Activated CD4-positive, alpha-beta T cell treated with anti-CD3 and anti-CD28 coated beads, Interleukin-2, Interleukin-4, amounts not matched to agents 100 ng/mL and 50 ng/mL, durations not matched to agents 16 hours and 8 hours (primary cell): ENCODE measurements at places on chromosomes 13 and 19.

DNA sequence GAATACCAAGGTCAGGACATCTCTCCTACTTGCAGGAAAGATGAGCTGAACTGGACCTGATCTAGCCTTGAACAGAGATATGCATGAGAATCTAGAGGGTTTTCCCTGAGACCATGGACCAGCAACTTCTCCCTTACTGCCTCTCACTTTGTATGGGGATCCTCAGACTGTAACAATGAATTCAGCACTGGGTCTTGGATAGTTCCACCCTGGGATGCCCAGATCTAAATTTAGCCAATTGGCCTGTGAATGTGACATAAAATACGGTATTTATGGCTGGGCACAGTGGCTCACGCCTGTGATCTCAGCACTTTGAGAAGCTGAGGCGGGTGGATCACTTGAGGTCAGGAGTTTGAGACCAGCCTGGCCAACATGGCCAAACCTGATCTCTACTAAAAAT is 15.3 kb upstream of the LILRA2 start:
- no peak for DNase-seq

DNA sequence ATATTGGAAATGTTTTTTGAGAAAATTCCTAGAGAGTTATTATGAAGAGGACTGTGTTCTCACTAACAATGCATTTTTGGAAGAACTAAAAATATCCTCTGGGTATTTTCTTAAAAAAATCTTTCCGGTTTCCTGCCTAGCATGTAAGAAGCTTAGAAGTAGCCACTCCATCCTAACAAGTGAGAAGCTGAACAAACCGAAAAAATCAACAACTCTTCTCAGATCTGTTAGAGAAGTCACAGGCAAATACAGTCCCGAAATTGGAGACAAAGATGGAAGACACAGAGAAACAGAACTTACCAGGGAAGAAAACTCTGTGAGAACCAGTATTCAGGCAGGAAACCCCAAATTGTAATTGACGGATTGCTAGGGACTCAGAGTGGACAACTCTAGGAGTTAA is 173.0 kb downstream of the KLF12 start:
- DNase-seq = no peak

DNA sequence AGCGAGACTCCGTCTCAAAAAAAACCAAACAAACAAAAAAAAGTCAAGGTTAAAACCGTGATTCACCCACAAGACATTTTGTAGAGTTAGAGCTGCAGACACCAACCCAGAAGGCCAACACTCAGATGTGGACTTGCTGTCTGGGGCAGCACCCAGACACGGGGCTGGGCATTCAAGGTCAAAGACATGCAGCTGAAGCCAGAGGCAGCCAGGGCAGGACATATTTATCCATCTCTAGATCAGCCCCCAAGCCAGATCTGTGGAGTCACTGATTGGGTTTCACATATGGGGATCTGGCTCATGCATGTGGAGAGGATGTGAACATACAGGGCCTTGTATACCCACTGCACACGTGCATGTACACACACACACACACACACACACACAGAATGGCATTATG is 3.6 kb downstream of the KLK15 start:
- DNase-seq = no peak

DNA sequence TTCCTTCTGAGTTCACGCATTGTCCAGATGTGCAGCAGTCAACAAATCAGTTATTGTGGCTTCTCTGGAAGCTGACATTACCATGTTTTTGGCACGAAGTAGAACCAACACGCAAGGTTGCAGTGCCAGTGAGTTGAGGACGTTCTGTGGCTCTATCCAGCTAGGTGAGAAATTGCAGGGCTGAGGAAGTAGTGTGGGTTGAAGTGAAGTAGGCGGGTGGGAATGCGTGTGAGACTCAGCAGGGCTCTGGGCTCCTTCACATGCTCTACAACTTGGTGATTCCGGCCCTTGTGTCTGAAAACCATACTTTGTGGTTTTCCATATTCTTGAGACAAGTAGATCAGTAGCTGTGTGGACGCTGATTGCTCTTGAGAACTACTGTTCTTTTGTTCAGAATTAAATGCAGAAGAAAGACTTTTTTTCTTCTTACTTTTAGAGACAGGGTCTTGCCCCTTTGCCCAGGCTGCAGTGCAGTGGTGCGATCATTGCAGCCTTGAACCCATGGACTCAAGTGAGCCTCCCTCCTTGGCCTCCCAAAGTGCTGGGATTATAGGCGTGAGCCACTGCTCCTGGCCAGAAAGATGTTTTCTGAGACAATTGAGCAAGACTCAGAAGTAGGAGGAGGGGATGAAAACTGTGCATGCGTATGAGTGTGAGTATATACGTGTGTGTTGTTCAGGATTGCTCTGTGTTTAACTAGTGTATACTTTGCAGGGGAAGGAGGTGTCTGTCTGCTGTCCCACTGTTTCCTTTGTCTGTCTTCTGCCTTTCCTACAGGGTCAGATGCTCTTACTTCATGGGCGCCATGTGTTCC is 46.2 kb downstream of the GATAD2A start:
- peak; percentile 73 for DNase-seq

DNA sequence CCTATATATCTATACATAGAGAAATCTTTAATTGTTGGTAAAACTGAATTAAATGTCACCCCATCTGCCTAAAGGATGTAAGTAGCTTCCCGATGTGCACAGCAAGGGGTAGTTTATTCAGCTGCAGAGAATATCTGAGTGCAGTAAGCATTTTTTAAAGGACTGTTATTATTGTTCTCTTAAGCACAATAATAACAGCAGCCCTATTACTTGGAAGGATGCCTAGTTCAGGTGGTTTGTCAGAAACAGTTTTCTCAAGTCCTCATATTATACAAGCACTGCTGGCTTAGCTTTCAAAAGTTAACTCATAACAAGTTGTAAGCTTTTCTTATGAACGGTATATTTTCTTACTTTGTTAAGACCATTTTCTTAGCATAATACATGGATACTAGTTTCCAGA is 142.6 kb downstream of the CRYL1 start:
- no peak for DNase-seq

DNA sequence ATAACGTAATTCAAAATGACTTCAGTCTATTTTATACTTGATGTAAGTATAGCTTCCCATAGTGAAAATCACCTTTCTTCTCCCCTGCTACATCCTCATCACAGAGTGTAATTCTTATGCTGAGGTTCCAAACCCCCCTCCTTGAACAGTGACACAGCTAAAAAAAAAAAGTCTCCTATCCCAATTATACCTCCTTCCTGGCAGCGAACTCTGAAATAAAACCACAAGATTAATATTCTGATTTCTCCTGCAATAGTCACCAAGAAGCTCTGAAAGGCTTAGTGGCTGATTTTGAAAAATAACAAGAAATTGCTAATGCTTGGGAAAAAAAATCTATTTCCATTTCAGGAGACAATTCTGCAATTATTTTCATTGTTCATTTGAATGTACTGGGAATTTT is 36.3 kb downstream of the EFNB2 start:
- no peak for DNase-seq

- no peak for DNase-seq
Observed at GRCh38 chr19:3585301-3586126, at the start of gene GIPC3. GIPC3 (plus strand) TSS chr19:3585478; CDS start chr19:3585598, 120 bp downstream.

GRCh38 chr13:71477735-71478134 is 389.3 kb downstream of the DACH1 start:
- no peak for DNase-seq

DNA sequence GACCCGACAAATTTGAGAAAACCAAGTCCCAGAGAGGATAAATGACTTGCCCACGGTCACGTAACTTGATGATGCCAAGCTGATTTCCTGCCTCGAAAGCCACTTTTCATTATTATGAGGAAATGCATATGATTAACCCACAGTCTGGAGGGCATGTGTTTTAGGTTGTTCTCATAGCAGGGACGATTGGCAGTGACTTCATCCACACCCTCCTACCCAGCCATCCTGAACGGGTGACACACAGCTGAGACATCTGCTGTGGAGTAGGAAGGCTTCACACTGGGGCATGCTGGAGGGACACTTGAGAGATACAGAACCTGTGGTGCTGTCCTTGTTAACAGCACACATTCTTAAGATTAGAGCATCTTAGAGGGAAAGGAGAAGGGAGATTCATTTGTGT is 65.4 kb upstream of the WDFY2 start:
- DNase-seq = peak; percentile 24

DNA sequence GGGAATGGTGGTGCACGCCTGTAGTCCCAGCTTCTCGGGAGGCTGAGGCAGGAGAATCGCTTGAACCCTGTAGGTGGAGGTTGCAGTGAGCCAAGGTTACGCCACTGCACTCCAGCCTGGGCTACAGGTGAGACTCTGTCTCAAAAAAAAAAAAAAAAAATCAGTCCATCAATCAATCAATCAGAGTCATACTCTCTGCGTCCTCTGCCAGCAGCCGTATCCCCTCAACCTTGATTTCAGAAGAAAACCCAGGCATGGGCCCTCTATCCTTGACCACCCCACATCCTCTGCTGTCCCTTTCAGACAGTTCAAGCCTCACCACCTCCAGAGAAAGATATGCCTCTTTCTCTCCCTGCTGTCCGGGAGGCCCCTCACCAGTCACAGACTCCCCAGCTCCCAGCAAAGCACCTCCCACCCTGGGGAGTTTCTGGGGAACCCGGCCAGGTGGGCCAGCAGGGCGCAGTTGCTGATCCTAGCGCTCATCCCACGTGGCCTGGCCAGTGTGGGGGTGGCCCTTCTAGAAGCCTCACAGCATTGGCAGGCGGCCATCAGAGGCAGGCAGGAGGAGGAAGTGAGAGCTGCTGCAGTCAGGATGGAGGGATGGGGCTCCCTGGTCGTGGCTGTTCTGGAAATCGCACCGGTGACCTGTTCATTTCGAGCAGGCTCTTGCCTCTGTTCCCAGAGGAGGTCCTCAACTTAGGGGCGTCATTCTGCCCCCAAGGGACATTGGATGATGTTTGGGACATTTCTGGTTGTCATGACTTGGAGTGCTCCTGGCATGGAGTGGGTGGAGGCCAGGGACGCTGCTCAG is 10.2 kb upstream of the JSRP1 start:
- no peak for DNase-seq

- DNase-seq = no peak
Observed at GRCh38 chr13:102868366-102868936, 22.6 kb downstream of the ERCC5 start.
